ENCODE measurements at places on chromosomes 5 and 9.

DNA sequence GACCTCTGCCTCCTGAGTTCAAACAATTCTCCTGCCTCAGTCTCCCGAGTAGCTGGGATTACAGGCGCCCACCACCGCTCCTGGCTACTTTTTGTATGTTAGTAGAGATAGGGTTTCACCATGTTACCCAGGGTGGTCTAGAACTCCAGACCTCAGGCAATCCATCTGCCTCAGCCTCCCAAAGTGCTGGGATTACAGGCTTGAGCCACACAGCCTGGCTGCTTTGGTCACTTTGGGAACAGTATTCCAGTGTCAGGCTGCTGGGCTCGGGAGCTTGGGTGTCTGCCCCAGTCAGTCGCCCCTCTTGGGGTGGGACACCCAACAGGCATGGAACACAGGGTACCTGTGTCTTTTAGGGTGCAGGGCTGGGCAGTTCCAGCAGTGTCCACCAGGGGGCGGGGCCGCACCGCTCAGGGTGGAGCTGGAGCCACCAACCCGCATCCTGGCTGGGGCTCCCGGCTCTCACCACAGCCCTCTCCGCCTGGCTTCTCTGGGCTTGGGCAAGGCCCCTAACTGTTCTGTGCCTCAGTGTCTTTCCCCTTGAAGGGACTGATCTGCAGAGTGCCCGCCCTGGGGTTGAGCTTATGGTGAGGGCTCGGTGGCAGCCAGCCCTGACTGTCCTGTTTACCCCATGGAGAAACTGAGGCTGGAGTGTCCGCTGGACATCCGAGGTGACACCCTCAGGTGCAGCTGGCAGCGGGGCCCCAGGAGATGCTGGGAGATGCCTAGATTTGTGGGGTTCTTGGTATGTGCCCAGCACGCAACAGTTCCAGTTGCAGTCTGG is 6.4 kb upstream of the RNU6ATAC start:
- DNase-seq = no peak

DNA sequence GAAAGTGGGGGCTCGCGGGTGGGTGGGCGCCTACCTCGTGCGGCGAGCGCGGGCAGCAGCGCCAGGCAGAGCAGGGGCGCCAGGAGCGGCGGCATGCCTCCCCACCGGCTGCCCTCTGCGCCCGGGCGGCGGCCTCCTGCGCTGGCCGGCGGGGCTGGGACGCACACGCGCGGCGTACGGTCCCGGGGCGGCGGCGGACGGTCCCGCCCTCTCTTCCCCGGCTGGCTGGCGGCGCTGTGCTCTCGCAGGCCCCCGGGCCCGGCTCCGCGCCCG is 220 bp downstream of the NOTCH1 start:
- DNase-seq = no peak

GRCh38 chr5:88060194-88060593 is 208.5 kb downstream of the TMEM161B start:
- DNase-seq = no peak

GRCh38 chr9:29348999-29349398 is 1775.7 kb upstream of the C9orf72 start:
- no peak for DNase-seq

GRCh38 chr9:78791779-78792178 is 494.9 kb downstream of the PSAT1 start:
- DNase-seq = no peak

DNA sequence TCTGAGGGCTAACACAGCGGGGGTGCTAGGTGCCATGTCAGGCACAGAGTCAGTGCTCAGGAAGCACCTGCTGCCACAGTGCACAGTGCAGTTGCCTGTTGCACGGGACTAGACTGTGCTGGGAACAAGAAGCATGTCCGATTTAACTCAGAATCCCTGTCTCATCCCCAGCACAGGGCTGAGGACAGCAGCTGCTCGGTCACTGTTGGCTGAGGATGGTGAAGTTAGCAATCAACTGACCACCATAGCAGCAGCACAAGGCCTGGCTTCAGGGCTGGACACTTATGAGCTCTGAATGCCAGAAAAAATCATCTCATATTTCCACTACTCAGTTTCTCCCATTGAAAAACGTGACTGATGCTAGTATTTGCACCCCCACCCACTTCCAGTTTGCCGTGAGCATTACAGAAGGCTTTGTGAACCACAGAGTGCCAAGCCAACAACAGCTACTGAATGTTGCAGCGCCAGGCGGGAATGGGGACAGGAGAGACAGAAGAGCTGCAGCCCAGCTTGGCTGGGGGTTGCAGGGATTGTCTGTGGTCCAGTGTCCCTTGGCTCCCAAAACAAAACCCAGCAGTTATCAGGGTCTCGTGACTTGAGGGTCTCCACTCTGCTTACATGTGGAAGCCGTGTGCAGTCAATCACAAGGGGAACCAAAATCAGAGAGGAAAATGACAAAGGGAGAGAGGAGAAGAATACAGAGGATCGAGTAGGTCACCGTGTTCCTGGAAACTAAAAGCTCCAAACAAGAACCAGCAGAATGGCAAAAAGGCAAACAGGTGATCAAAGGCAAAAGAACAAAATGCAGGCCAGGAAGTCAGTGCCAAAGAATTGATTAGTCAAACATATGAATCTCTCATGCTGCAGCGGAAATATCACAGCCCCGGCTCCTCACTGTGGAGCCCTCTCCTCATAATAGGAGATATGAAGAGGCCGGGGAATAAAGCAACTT is 155.6 kb downstream of the CRB2 start:
- no peak for DNase-seq

DNA sequence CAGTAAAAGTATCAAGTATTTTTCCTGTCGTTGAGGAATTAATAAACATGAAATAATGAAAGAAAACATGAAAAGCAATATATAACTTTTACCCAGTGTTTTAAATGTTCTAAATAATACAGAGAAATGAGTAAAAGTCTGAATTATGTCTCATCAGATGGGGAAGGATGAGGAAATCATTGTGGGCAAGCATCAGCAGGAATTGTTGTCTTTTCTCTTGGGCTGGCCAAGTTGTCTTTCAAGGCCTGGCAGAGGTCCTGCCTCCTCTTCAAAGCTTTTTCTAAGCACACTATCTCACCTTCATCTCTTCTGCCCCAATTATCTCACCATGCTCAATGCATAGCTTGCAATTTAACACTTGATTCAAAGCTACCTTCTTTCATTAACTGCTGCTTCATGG is 41.9 kb downstream of the MOCS2 start:
- DNase-seq = no peak

DNA sequence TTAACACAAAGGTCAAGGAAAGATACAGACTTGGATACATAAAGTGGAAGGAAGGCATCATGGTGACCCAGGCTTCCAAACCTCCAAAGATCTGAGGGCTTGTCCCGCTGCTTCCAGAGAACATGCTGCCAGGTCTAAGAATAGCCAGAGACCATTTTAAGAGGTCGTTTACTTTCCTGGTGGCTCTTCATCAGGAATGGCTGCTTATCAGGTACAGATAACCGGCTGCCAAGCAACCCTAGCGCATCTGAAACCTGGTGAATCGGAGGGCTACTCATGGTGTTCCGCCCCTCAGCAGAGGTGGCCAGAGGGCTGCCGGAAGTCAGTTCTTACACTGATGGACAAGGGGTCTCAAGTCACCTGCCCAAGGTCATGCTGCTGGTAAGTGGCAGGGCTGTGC is 251.3 kb upstream of the DAP start:
- no peak for DNase-seq

DNA sequence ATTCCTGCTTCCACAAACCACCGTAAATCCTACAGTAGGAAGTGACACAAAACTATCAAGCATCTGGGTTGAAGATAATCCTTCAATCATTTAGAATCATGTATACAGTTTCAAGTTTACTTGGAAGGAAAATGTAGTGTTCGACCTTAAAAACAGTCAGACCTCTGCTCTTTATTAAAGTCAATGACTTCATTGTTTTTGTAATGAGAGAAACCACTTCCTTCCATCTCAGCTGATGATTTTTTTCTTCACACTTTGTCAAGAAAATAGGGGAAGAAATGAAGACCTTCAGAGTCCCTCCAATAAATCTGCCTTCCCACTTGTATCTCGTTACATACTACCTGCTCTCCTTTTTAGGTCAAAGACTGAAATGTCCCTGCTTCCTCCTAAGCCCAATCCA is 30.1 kb downstream of the TUSC1 start:
- no peak for DNase-seq

DNA sequence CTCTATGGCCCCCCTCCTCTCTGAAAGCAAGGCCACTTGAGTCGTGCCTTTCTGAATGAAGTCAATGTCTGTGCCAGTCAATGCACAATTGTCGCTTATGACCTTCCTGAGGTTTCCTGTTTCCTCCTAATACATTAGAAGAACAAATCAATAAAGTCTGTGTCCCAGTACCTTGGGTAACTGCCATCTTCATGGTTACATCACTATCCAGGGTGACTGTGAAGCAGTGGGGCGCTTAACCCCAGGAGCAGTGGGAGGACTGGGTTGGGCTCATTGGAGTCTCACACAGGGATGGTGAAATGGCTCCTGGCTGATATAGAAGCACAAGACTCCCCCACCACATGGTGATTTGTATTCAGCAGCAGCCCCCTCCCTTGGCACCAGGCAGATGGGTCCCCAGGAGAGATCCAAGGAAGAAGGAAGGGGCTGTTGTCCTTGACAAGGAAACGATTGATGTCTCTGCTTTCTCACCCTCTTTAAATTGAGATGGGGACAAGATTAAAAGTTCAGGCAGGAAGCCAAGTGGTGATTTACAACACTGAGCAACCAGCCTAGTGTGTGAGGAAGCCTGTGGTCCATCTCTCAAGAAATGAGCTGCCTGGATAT is 261.9 kb upstream of the ZNF462 start:
- no peak for DNase-seq

- no peak for DNase-seq
These were observed 529 bp upstream of the NRARP start for GRCh38 chr9:137302449-137303150.

DNA sequence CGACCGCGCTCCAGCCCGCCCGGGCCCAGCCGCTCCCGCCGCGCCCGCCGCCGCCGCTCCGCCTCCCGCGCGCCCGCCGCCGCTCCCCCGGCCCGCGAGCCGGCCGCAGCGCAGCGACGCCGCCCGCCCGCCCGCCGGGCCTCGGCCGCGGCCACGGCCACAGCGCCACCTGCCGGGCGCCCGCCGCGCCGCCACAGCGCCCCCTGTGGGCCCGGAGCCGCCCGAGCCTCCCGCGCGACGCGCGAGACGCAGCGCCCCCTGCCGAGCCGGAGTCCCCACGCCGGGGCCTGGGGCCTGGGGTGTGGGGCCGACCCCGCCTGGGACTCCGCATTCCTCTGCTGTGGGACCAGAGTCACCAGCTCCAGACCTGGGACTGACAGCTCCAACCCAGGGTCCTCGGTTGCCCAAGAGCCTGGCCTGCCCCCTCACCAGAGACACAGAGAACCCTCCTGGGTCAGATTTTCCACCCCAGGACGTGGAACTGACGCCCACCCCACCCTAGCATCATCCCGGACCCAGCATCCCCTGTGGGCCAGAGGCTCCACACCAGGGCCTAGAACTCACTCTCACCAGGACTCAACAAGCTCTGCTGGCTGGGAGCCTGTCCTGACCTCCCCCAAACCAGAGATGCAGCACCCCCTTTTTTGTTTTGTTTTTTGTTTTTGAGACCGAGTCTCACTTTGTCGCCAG is at the start of gene RAPGEF1:
TSS of gene RAPGEF1 (minus strand) at position 118 of the 690 bp plus-strand sequence. CDS start 246 bp downstream, outside the sequence.
- no peak for DNase-seq

DNA sequence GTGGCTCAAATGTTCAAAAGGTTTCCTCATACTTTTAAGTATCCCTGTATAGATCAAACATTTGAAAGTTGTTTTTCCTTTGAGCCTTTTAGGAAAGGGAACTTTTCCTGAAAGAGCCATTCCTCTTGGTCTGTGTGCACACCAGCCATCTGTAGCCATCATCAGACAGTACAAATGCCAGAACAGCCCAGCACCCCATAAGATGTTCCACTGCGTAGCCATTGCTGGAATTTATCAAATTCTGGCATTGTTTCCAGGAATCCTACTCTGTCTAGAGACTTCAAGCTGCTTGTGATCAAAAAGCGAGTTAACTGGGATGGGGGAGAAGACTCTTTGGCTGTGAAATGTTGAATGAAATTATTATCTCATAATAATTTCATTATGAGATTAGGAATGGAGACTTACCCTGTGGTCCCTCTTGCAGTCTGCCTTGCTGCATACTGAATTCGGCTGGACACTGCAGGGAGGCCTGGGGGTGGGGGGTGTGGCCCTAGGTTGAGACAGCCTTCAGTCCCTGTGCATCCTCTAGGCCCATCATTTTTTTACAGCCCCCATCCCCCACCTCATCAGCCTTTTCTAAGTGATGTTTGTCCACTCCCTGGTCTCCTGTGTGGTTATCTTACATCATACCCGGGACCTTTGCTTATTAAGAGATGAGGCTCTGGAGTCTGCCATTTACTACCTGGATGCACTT is 99.8 kb downstream of the RALGPS1 start:
- DNase-seq = no peak

DNA sequence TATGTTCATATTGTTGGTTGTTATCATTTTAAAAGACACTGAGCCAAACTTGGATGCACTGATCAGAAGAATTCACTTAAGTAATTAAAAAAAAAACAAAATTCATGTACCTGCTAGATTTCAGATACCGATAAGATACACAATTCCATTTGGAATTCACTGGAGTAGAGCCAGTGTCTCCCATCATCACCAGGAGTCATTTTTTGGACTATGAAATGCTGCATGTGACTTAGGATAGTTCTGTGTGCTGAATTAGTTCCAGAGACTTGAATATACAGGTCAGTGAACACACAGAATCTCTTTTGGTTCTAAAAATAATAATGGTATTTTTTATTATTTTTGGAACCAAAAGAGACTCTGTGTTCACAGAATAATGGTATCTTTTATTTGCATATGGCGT is 482.6 kb upstream of the PIK3R1 start:
- no peak for DNase-seq

DNA sequence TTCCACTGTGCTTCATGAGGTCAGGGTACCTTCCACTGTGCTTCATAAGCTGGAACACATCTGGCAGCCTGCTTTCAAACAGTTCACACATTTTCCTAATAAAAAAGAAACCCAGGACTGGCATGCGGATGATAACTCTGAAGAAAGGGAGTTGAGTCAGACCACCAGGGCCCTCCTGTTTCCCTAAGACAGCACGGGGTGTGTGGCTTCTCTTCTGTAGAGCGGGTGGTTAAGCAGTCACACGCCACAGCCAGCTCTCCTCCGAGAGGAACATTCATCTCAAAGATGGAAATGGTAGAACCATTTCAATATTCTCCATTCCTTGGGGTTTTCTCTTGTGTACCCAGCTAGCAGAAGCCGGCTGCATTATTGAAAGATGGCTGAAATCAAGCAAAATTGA is 128.1 kb upstream of the LMX1B start:
- DNase-seq = no peak

DNA sequence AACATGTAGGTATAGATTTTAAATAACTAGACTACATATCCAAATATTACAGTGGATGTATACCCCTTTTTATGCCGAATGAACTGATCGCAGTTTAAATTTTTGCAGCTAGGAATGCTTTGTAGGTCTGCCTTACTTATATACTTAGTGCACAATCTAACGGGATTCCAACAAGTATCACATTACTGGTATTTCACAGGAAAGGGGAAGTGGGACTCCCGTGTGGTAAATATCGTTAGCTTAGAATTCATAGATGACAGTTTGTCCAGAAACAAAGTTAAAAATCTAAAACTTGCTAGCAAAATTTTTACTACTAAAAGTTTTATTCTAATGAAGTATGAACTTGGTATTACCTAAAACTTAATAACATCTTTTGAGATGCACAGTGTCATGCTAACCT is 193.5 kb upstream of the TLX3 start:
- no peak for DNase-seq

Measured in NCI-H2081 treated with DMSO at 0.1 percent for 48 hours (cell line).